ENCODE measurements at places on chromosomes 1 and 21.

GRCh38 chr1:153883223-153883622 is 39.5 kb downstream of the GATAD2B start:
- no peaks in the 10 kb centered on the region for H3K36me3 ChIP-seq
- H3K27ac ChIP-seq: no peak overlapping the region
- H3K4me1 ChIP-seq: peaks cover 49% of the 10 kb centered on the region
- H3K27me3 ChIP-seq: no peaks in the 10 kb centered on the region
- no peak for DNase-seq

DNA sequence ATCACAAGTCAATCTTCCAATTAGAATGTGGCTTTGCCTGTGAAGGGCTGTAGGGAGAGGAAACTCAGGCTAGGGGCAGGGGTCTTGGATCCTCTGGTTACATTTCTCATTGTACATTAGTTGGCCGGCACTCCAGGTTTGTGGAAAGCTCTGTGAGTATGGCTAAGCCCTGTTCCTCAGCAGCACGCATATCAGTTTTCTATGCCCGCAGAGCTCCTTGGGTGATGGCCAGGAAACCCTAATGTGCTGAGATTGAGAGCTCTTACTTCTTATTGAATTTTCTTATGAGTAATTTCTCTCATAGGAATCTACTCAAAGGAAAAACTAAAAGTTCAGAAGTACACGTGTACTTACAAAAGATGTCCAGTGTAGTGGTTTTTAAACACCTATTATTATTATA is 30.7 kb upstream of the STMN1 start:
- H3K27me3 ChIP-seq: no peaks in the 10 kb centered on the region
- no peak for DNase-seq
- no peaks in the 10 kb centered on the region for H3K36me3 ChIP-seq
- H3K27ac ChIP-seq: no peak overlapping the region
- no peaks in the 10 kb centered on the region for H3K4me1 ChIP-seq
- no peak overlapping the region for H3K4me3 ChIP-seq

DNA sequence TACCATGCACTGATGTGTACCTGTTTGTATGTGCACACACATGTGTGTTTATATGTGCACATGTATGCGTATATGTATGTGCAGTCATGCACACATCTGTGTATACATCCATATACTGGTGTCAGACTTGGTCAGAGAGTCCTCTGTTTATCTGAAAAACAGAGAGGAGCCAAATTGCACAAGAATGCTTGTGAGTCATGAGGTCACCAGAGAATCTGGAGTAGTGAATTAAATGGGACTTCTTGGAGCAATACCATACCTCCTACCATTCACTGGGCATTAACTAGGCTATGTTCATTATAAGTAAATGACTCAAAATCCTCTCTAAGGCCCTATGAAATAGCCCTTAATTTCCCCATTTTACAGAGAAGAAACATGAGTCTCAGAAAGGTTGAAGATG is 272.1 kb upstream of the C1orf87 start:
- H3K4me3 ChIP-seq: no peak overlapping the region
- H3K4me1 ChIP-seq: no peaks in the 10 kb centered on the region
- H3K27ac ChIP-seq: no peak overlapping the region
- DNase-seq: no peak

- no peaks in the 10 kb centered on the region for H3K4me1 ChIP-seq
- no peaks in the 10 kb centered on the region for H3K36me3 ChIP-seq
- no peaks in the 10 kb centered on the region for H3K27me3 ChIP-seq
- H3K27ac ChIP-seq: no peak overlapping the region
These were observed 103.8 kb downstream of the DMRTB1 start for GRCh38 chr1:53562981-53563379.

DNA sequence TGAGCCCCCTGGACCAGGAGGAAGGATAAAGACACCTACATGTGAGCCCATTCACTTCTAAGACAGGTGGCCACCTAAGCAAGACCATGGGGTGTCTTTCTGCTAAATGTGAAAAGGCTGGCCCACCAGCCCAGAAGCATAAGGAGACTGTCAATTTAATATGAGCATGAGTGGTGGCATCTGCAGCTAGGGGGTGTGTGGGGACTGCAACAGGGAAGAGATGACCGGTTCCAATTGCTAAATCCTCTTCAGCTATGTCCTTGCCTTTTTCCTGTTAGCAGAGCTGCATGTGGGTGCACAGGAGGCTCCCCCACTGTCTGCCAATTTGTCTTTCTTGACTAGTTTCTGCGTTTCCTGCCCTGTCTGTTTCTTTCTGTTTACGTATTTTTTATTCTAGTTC is 22.3 kb upstream of the BMP8A start:
- H3K4me3 ChIP-seq: no peak overlapping the region
- H3K27ac ChIP-seq: no peak overlapping the region
- H3K36me3 ChIP-seq: no peaks in the 10 kb centered on the region
- no peaks in the 10 kb centered on the region for H3K4me1 ChIP-seq
- no peaks in the 10 kb centered on the region for H3K27me3 ChIP-seq

- H3K27me3 ChIP-seq: no peaks in the 10 kb centered on the region
- H3K36me3 ChIP-seq: no peaks in the 10 kb centered on the region
- peak overlapping the region; percentile 43 for H3K27ac ChIP-seq
- no peak for DNase-seq
These were observed 5.5 kb upstream of the MTMR11 start for GRCh38 chr1:149942207-149942606.

- H3K4me3 ChIP-seq: no peak overlapping the region
- no peaks in the 10 kb centered on the region for H3K4me1 ChIP-seq
- H3K36me3 ChIP-seq: no peaks in the 10 kb centered on the region
- DNase-seq: no peak
- H3K27ac ChIP-seq: no peak overlapping the region
These were observed 159.7 kb downstream of the HIVEP3 start for GRCh38 chr1:41758904-41759548.

DNA sequence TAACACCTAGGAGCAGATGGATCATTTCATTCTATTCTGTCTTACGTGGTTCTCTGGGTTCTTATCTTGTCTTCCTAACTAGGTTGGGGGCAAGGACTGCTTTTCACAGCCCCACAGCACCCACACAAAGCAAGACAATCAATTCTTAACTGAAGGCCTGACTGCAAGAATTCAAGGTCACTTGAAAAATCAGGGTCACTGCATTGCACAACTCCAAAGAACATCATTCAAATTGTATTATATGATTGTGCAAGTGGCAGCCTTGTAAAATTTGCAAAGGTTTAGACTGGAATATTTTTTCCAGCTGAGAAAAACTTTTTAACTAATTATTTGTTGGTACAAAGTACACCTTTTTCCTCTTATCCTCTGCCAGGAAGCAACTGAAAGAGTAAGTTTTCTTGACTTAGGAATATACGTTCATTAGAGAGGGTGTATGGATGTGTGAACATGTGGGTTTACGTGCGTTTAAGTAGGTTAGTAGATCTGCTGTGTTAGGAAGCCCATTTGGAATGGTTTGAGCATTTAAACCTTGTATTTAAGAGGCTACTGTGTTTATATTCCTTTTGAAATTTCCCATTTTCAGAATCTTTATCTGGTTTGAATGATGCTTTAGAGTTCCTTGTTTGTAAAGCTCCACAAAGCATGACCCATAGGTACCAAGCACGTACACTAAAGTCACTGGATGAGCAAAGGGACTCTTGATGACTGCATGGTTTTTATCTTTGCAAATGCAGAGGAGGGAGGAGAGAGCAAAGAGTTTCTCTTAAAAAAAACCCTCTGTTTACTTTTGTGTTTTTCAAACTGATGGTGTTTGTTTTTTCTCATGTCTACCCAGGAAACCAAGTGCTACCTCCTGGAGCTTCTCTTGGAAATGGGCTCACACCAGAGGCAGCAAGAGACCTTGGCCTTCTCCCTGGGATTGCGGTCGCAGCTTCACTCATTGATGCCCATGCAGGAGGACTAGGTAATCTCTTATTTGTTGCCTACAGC is 214.9 kb downstream of the FGGY start:
- H3K4me1 ChIP-seq: peaks cover 38% of the 10 kb centered on the region
- H3K27ac ChIP-seq: peak overlapping the region; percentile 58
- H3K27me3 ChIP-seq: no peaks in the 10 kb centered on the region
- no peak for DNase-seq

DNA sequence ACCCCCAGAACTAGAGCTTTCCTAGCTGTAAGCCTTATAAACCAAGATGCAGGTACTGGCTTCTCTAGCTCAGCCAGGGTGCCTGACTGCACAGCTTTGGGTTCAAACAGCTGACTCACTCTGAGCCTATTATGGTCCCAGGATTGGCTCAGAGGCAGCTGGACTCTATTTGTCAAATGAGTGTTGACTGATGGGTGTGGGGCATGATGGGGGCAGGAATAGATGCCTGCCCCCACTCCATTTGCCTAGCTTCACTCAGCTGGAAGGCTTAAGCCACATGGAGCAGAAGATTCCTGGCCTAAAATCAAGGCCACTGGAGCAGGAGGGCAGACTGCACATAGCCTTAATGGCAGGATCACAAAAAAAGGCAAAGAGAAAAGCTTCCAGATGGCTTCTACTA is 90.5 kb downstream of the PIK3R3 start:
- H3K36me3 ChIP-seq: no peaks in the 10 kb centered on the region
- DNase-seq: no peak
- H3K27ac ChIP-seq: no peak overlapping the region

DNA sequence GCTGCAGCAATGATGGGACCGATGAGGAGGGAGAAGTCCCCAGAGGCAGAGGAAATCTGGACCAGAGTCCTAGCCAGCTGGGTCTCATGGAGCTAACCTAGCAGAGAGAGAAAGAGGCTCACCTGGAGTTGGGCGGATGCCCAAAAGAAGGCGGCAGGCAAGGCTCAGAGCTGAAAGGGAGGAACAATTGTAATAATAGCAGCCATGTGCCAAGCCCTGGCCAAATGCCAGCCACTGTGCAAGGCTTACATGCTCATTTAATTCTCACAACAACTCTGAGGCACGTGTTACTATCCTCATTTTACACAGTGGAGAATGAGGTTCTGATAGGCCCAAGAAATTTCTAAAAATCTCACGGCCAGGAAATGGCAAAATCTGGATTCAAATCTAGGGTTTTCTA is 50.0 kb upstream of the ZNF648 start:
- H3K4me1 ChIP-seq: peaks cover 13% of the 10 kb centered on the region
- H3K27ac ChIP-seq: no peak overlapping the region
- no peaks in the 10 kb centered on the region for H3K27me3 ChIP-seq
- H3K4me3 ChIP-seq: no peak overlapping the region
- no peaks in the 10 kb centered on the region for H3K36me3 ChIP-seq

DNA sequence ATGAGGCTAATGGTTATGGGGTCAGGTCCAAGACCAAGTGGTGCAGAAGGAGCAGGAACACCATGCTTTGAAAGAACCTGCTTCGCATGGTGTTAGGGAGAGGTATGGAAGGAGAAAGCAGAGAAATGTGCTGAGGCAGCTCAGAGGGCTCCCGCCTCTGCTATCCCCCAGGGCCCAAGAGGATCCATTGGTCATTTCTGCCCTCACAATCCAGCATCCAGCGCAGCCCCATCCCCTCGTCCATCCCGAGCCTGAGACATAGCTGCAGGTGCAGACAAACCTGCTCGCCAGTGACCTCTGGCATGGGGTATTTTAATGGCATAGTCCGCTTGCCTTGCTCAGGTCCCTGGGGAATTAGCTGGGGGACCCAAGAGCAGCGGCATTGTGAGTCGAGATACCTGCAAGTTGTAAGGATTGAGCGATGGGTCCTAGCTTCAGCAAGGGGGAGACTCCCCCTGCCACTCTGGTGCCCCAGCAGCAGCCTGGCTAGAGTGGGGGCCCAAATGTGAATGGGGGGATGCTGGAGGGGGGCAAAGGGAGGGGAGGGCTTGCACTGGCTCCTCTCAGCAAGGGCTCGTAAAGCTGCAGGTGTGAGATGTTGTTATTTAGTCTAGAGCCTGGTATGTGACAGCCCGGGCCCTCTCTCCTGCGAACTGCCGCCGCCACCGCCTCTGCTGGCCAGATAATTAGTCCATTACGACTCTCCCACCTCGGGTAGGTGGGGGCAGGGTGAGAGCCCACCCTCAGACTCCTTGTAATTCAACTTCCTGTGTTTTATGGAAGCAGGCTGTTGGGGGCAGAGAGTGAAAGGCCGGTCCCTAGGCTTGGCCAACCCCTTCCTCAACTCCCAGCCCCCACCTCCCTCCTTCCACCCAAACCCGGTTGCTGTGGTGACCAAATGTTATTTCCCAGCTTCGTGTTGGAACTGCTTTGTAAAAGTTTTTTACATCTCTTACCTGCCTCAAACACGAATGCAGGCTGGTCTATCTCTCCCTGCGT is 118.8 kb downstream of the RNF220 start:
- H3K4me1 ChIP-seq: peaks cover 9% of the 10 kb centered on the region
- no peaks in the 10 kb centered on the region for H3K36me3 ChIP-seq
- DNase-seq: no peak

DNA sequence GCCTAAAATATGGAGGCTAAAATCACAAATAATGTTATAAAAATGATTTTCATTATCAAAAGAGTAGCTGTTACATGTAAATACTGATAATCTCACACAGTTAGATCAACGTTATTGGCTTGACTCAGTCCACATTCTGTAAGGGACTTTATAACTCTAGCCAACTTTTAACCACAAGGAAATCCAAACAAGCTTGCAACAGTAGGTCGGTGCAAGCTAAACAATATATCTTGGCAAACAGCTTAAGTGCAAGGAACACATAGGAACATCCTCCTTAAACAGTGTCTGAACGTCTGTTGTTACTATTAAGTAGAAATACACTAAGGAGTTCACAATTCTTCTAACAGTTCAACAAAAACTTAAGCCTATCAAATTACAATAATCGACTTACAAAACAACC is 126.7 kb downstream of the EIF4G3 start:
- H3K4me3 ChIP-seq: no peak overlapping the region
- H3K4me1 ChIP-seq: peaks cover 4% of the 10 kb centered on the region
- H3K27me3 ChIP-seq: no peaks in the 10 kb centered on the region

- no peak overlapping the region for H3K4me3 ChIP-seq
- no peak overlapping the region for H3K27ac ChIP-seq
- peaks cover 12% of the 10 kb centered on the region for H3K4me1 ChIP-seq
- DNase-seq: no peak
- H3K27me3 ChIP-seq: no peaks in the 10 kb centered on the region
These were observed 43.3 kb downstream of the L1TD1 start for GRCh38 chr1:62237950-62238374.

- H3K27me3 ChIP-seq: no peaks in the 10 kb centered on the region
- peaks cover 6% of the 10 kb centered on the region for H3K36me3 ChIP-seq
- H3K4me3 ChIP-seq: no peak overlapping the region
These were observed 174.9 kb downstream of the COP1 start for GRCh38 chr1:176032040-176032645.

DNA sequence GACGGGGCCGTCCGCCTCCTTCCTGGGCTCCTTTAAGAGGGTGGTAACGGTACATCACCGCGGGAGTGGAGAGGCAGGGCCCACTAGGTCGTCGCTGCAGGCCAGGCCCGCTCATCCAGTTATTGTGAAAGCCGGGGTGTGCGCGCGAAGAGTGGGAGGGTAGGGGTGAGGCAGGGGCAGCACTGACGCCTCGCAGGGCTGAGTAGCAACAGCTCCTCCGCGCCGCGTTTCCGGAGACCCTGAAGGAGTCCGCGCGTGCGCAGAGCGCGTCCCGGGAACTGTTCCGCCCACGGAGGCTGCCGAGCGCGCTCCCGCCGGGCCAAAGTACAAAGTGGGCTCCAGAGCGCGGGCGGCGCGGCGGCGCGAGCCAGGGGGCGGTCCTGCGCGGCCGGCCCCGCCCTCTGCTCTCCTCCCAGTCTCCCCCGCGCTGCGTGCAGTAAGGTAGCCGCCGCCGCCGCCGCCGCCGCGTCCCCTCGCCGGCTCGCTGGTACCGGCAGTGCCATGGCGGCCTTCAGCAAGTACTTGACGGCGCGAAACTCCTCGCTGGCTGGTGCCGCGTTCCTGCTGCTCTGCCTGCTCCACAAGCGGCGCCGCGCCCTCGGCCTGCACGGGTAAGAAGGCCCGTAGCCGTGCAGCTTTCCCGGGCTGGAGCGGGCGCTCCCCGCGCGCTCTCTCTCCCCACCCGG is at the start of gene ABCD3:
TSS of gene ABCD3 (plus strand) at position 412 of the 686 bp plus-strand sequence. CDS start at position 502, 90 bp downstream.
- H3K4me3 ChIP-seq: peak within 1 kb of the TSS; percentile 99
- peaks cover 55% of the 10 kb centered on the region for H3K4me1 ChIP-seq
- DNase-seq: peak; percentile 97
